ENCODE measurements at places on chromosomes 2 and 18. TPM values are rescaled to one million over a fixed set of nuclear protein-coding genes. Genes with fewer than 3 reads are reported as not detected.

DNA sequence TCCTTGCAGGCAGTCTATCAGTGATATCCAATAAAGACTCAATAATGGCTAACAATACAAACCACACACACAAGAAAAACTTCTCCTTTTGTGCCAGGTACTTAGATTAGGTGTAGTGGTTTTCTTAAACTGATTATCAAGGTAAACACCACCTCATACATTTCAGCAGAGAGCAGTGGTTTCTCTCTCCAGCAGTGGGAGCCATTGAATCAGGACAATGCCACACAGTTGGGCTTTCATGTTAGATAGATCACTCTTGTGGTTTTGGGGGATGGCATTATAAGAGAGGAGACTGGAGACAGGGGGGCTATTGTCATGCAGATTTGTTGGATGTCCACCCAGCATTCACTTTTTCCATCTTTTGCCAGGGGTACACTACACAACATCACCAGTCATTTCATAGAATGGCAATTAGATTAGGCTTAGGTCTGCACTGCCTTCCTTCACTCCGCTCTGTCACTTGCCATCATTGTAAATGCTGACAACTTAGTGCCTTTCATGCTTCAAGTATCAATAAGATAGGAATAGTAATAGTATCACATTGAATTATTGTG lies 13.6 kb upstream of the IRS1 start:
- DNase-seq: no peak

DNA sequence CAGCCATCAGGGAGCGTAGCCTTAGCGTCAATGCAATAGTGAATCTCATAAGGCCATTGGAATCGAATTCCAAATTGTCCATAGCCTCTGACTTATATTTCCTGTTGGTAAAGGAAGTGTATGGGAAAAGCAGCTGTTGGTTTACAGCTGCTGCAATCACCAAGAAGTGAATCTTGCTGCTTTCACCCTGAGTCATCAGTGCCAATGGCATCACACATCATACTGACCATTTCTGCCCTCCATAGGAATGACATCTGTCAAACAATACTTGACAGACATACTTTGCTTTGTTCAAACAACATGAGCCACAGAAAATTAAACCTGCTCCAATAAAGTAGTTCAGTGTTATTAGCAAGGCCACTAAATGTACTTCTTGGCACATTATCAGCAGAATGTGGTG lies 111.2 kb upstream of the KLHL29 start:
- no peak for DNase-seq

- DNase-seq: no peak
Observed at GRCh38 chr2:193502363-193503035, 1307.8 kb upstream of the TMEFF2 start.

DNA sequence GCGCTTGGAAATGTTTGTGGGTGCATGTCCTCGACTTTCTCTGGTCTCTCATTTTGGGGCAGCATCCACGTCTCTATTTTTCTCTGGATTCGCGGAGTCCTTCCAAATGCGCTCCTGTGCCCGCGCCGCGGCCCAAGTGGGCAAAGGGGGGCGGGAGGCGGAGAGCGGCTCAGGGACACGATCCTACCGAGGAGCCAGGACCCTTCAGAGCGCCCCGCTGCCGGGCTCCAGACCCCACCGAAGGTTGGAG lies 990 bp downstream of the EPAS1 start:
- peak; percentile 82 for DNase-seq

The CNRIP1 gene
- total RNA-seq: 31.7 TPM

DNA sequence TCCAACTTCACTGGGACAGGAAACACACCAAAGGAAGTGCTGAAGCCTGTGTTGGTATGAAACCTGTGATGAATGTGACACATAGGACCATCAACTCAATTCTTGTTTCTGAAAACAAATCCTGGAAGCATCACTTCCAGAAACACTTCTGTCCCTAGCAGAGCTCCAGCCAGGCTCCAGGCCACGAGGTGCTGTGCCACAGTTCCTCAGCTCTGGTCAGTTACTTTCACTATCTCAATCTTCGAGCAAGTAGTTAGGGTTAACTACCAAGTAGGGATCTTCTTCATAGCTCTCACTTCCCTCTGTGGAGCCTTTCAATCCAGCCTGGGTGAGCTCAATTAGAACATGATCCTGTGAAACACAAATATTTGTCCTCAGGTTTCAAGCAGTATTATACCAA lies 3.6 kb upstream of the LCT start:
- DNase-seq: no peak

The RNF125 gene
- total RNA-seq: 4.0 TPM

All from aorta (tissue), 5 donors.